ENCODE measurements at places on chromosomes 5 and 9.

DNA sequence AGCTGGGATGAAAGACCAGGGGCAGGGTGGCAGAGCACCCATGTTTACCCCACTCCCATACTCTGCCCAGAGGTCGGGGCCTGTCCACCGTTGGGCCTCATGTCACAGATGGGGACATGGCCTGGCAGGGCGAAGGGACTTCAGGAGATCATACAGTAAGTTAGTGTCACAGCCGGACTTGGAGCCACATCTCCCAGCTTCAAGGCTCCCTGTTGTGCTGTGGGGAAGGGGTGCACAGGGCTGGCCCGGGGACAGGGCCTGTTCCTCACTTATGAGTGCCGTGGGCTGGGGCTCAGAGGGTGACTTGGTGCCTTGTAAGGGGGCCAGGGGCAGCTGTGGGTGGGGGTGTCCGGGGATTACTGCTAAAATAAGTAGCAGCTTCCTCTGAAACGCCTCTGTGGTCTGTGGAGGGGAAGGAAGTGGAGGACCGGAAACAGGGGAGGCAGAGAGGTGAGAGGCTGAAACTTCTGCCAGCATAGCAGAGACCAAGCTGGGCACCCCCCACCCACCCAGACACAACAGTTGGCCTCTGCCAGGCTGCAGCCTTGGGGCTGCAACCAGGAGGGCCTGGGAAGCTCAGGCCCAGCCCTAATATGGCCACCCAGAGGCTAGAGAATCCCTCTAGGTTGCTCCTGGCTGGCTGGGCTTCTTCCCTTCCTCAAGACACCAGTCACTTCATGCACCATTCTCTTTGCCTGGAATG is 41.1 kb upstream of the NEK6 start:
- DNase-seq, result peak; percentile 66

- DNase-seq, result no peak
Measured at GRCh38 chr9:128677794-128678193, 11.2 kb upstream of the SET start.

DNA sequence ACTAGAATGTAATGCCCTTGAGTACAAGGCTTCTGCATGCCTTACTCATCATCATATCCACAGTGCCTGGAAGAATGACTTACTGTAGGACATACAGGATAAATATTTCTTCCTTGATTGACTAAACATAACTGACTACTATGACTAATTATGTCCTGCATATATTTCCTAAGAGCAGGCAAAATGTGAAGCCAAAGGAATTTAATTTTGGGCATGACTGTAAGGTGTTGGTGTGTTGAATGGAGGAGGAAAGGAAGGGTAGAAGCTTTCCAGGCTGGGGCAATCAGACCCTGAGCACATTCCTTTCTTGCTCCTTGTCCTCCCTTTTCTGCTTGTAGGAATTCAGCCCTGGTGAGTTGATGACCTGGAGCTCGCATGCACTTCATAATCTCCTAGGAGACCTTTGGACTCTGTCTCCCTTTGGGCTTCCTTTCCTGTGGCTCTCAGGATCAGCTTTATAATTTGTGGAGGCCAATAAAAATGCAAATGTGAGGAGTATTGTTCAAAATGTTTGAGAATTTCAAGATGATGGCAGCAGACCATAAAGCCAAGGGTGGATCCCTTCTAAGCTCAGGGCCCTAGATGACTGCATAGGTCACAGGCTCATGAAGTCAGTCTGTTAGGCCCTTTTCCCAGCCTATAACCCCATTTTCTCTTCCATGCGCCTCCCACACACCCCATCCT is 174.0 kb downstream of the HMHB1 start:
- no peak for DNase-seq

DNA sequence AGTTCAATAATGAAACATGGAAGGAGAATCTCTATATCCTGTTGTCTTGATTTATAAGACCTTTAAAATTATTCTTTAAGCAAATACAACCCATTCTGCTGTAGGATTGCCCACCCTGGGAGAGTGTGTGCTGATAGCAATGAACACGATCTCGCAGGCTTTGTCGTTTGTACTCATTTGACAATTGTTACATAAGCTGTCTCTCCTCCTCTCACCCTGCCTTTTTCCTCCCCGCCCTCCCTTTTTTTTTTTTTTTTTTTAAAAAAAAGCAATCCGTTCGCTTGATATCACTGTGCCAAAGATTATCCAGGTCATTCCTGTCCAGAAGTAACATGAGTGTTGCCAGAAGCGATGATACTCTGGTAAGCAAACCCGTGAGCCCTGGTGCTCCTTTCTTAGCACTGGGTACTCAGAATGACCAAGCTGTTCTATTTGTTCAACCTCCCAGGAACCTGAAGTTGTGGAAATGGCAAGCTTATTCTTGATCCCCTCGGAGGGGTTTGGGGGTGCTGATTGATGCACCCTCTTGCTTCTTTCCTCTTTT is 82.7 kb upstream of the CTSL start:
- no peak for DNase-seq

DNA sequence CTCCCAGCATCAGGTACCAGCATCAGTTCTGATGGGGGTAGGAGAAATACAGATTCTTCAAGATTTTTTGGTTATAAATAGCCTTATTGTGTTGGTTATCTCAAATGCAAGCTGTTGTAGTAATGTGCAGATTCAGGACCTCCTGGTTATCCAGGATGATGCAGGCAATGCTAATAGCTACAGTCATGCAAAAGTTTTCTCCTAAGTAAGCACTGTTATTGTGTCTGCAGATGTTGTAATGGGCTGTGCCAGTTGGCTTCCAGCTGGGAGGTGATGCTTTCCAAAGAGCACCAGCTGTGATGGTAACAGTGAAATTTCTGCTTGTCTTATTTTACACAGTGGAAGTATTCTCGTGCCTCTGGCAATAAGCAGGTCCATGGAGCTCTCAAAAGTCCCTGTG is 719.2 kb upstream of the CTNND2 start:
- no peak for DNase-seq
